ENCODE measurements at places on chromosomes 5 and 9.
A peak's percentile ranks its signal among the peaks of the same experiment; 100 is the strongest.

DNA sequence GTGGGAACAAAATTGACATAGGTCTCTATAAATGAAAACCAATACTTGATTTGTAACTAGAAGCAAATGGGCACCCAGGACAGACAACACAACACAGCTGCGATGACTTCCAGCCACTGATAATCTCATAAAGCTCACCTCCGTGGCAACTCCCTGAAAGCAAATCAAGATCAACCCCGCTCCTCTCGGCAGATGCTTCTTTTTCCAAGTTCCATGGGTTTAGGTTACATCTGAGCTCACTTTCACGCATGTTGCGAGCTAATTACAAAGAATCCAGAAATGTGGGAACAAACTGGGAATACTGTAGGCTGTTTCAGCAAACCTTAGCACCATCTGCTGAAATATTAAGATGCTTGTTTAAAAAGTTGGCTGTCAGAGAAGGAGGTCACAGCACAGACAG, 153.9 kb downstream of the ELAVL2 start:
- DNase-seq, result no peak

GRCh38 chr9:91384954-91385353, 23.2 kb upstream of the AUH start:
- no peak for DNase-seq

GRCh38 chr5:125293726-125294125, 547.3 kb upstream of the ZNF608 start:
- no peak for DNase-seq

GRCh38 chr5:42878041-42878440, 66.3 kb upstream of the SELENOP start:
- no peak for DNase-seq

GRCh38 chr9:29796291-29796952, 2223.1 kb upstream of the C9orf72 start:
- DNase-seq, result no peak

DNA sequence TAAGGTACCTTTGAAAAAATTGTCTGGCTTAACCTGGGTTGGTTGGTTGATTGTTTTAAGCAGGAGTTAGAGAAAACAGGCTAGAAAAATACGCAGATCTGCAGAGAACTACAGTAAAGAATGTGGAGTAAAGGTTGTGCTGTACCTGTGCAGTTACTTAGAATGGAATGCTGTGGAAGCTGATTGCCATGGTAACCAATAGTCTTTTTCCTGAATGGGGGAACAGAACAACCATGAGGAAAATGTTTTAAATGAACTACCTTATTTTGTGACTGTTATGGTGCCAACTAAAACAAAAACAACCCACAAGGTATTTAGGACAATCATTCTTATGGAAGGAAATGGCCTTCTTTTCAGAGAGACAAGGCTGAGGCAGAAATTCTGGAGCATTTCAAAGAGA, 4.8 kb upstream of the HOMER1 start:
- DNase-seq, result no peak

- DNase-seq, result peak; percentile 83
Observed at GRCh38 chr9:133967024-133967741, 24.9 kb downstream of the VAV2 start.

DNA sequence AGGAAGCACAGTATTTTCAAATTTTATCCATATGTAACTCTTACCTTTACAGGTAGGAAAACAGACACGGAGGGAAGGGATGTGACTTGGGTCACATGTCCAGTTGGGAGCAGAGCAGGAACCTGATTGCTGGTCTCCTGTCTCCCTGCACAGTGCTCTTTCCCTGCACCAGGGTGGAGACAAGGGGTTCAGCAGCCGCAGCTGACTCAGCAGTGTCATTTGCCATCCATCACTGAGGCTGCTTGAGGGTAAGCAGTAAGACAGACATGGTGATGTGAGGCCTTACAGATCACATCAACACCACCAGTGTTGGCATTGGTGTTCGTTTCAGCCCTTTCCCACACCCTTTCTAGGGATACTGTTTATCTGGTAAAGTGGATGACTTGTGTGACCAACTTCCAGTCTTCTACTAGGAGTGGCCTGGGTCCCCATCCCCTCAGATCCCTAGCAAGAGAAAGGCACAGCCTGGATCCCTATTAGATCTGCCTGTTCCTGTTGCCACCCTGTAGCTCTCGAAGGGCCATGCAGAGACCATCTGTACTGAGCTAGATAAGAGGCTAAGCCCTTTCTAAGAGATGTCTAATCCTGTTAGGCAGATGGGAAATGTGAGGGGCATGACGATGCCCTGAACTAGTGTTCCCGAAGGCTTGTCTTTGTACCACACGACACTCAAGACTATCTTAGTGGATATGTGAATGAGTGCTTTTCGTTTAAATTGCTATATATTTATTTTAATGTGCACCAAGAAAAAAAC, 29.1 kb downstream of the FRMPD1 start:
- DNase-seq, result no peak

GRCh38 chr9:126705767-126706697, 92.3 kb downstream of the LMX1B start:
- DNase-seq, result peak; percentile 50

DNA sequence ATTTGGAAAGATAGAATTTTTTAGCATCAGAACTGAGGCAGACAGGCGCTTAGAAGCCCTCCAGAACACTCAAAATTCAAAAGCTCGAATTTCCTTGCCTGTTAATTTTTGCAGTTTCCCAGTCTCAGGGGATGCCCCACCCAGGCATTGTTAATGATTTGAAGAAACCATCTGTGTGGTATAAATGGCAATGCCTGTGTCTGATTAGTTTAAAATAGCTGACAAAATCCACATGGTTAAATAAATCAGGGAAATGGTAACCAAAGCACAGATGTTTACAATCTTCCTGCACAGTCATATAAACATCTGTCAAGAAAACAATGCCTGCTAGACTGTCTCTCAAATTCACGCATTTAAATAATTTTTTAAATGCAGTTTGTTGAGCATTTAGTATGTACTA, 185.2 kb upstream of the RGMB start:
- peak; percentile 17 for DNase-seq

DNA sequence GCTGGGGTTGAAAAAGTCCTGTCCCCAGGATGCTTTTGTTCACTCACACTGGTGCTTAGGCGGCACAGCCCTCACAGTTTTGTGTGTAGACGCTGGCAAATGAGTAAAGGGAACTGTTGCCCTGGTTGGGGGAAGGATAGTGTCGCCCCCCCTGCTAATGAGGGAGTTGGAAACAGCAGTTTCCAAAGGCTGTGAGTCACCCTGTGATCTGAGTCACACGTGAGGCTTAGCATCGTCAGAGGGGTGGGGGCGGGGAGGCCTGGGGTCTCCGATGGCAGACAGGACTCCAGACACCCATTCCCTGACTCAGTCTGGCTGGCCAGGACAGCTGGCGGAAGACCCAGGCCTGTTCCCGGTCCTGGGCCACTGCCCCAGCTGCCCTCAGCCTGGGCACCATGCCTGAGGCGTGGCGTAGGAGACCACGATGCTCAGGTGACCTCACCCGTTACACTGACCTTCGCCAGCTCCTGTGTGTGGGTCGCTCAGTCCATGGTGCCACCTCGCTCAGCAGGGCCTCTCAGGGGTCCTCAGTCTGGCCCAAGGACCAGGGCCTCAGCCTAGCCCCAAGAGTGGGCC, 2.9 kb downstream of the DNAJB5 start:
- DNase-seq, result peak; percentile 92

DNA sequence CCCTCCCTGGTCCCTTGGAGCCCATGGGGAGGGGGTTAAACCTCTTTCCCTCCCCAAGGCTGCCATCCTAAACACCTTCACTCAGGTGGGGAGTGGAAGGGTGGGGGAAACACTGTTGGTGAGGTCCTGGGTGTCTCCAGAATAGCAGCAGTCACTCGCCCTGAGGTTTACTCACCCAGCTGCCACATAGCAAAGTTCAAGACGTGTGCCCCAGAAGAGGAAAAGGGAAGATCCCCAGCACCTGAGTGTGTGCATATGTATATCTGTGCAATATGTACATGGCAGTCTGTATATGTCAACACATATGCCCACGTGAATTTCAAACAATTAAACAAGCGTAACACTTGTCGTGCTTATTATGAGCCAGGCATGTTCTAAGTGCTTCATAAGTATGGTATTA, 31.3 kb upstream of the SMU1 start:
- no peak for DNase-seq

DNA sequence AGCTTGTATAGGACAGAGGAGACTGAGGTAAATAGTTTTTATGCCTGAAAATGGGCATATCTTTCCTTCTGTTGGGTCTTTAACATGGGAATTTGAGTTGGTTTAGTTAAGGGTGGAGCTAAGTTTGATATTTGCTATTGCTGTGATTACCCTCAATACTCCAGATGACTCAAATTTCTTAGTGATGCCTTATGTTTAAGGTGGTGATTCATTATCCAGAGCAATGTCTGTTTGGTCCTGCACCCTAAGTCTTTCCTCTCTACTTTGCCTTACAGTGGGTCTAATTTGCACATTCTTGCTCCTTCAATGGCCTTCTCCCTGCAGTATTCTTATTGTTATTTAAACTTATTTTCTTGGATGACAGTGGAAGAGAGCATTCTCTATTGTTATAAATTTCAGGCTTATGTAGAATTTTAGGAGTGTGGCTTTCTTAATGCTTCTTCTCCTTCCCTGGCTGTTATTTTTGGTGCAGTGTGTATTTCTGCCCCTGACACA, 312.9 kb upstream of the RPS23 start:
- DNase-seq, result no peak

DNA sequence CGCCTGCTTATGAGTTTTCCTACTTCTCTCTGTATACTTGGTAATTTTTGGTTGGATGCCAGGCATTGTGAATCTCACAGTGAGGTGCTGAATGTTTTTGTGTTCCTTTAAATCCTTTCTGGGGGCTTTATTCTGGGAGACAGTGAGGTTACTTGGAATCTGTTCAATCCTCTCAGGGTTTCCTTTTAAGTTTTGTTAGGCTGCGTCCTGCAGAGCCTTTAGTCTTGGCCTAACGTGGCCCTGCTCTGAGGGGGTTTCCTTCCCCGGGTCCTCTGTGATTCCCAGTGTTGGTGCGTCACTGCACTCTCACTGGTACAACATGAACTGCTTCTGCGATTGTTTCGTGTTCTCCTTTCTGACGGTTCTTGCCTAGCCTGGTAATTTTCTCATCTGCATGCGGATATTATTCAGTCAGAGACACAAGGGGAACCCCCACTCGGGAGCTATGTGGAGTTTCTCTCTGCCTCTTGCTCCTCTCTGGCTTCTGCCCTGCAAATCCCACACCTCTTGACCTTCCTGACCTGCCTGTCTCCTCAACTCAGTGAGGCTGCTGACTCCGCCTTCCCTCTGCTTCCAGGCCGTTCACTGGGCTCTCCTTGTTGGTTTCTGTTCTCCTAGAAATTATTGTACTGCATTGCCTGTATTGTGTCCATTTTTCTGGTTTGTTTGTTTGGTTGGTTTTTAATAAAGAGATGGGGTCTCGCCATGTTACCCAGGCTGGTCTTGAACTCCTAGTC, 128.1 kb downstream of the DAB2IP start:
- DNase-seq, result no peak

- DNase-seq, result no peak
Observed at GRCh38 chr9:7212101-7212500, 454.3 kb downstream of the KDM4C start.

GRCh38 chr5:137306903-137307302, 192.2 kb downstream of the SPOCK1 start:
- DNase-seq, result no peak

- DNase-seq, result no peak
Observed at GRCh38 chr9:21527579-21527978, 45.5 kb upstream of the IFNE start.

Measured in EH (cell line).